ENCODE measurements at places on chromosomes 16 and 17.
A peak's percentile ranks its signal among the peaks of the same experiment; 100 is the strongest.

DNA sequence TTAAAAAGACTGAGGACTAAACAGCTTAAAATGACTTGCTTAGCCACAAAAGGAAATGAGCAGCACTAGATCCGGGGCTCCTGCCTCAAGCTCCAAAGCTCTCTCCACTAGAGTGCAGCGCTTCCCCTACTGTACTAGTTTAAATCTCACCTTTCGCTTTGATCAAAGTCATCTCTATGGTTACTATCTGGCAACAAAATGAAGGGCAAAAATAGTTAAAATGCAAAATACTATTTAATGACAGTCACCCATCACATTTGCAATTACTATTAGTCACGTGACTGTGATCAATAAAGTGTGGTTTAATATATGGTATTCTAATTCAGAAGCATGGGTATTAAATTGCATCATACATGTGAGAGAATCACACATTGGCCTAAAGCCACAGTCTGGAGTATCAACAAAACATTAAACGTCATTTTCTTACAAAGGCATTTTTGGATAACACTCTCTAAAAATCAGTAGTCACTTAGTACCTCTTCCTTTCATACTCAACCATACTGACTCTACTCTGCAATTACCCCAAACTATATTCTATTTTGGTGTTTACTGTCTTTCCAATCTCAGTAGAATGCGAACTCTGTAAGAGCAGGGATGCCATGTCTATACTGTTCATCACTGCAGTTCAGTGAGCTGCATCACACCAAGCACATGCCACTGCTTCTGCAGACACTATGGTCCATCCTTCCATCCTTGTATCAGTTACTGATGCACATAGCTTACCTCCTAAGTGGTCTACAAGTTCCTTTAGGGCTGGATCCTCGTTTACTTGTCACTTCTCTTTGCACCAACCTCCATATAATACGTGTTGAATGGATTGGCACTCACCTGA is 6.2 kb downstream of the PSMD12 start:
- DNase-seq: peak; percentile 33

GRCh38 chr16:12771341-12771798 is 32.3 kb downstream of the CPPED1 start:
- no peak for DNase-seq

GRCh38 chr17:64056269-64057005 is 36.0 kb upstream of the ICAM2 start:
- no peak for DNase-seq

DNA sequence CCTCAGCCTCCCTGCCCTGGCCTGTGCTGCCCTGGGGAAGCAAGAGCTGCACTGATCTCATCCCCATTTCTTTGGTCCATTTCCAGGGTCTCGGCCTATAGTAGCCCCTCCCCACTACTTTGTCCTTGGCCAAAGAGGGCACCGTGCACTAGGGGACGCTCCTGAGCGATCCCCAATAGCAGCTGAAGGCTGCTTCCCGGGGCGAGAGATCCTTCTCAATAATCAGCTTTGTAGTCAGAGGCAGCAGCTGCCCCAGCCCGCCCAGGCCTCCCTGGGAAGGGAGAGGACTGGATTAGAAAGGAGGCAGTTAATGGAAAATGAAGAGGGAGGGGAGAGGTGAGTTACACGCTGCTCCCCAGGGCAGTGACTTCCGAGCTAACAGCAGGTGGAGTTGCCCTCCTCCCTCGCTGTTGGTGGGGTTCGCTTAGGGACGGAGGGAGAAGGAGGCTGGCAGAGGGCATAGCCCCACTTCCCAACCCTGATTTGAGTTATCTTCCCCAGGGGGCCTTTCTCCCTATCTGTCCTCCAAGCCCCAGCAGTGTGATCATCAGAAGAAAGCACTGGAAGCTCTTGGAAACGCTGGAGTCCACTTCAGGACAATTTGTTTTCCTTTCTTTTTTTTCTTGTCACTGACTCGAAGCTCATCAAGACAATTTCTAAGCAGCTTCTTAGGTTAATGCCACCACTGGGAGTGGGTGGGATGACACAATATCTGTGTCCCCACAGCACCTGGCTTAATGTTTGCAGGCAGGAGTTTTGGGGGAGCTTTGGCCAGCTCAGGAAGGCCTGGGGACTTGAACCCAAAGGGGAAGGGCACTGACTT is 2.6 kb downstream of the MXRA7 start:
- no peak for DNase-seq

DNA sequence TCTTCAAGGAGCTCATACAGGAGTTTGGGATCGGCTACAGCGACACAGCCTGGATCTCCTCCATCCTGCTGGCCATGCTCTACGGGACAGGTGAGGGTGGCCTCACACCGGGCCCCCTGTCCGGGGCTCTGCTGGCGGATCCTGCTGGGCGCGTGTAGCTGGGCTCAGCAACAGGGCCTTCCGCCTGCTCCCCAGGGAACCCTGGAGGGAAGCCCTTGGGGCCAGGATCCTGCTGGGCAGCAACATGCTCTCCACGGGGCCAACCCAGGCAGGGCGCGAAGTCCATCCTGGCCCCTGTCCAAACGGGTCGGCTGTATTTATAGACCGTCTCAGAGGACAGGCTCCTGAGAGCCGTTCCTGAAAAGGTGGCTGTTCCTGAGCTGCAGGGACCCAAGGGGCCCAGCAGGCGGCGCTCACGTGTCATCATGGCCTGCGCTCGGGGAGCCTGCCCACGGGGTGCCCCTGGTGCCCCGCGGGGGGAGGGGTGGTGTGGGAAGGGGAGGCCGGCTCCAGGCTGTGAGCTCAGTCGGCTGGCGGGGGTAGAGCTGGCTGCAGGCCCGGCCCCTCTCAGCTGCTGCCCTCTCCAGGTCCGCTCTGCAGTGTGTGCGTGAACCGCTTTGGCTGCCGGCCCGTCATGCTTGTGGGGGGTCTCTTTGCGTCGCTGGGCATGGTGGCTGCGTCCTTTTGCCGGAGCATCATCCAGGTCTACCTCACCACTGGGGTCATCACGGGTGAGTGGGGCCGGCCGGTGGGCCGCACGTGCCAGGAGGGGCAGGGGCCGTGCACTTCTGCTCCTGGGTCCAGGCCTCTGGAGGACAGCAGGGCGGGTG is 7.5 kb downstream of the SLC16A3 start:
- DNase-seq: peak; percentile 49

DNA sequence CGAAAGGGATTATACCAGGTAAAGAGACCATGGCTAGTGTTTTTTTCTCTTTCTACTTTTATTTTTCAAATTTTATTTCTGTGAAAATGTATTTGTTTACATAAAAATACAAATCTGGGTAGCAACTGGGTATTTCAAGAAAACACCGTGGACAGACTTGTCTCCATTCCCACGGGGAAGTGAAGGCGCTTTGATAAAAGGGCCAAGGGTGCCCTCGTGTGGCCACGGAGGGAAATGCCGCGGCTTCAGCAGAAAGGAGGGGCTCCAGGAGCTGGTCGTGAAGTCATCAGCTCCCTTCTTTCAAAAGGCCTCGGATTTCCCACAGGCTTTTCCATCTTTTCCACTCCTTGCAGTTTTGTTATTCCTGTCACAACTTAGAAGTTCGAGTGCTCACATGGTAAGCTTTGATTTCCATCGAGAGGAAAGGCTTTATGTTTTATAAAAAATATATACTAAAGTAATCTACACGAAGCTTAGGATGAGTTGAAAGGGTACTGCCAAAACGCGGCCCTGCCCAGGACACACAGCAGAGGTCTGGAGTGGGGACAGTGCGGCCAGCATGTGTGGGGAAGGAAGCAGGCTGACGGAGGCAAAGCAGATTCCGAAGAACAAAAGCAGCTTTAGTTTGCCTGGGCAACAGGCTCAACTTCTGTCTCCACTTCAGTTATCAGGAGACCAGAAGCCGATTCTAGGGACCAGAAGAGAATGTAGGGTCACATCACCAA is 15.3 kb upstream of the MNT start:
- DNase-seq: peak; percentile 85

DNA sequence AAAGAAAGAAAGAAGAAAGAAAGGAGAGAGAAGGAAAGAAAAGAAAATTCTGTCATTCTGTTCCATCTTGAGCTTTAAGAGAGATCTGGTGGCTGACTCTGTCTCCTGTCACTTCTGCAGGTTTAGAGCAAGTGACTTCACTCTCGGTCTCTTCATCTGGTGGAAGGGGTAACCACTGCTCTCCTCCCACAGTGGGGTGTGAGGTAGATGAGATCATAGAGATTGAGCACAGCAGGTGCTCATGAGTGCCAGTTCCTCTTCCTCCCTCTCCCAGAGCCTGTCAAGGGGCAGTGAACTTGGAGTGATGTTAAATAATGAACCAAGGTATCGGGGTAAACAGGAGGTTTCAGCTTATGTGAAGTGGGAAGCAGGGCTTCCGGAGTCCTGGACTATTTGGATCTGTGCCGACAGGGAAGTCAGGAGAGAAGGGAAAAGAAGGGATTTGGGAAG is 47.7 kb downstream of the BEAN1 start:
- no peak for DNase-seq

- DNase-seq: no peak
These were observed 175.0 kb downstream of the AIPL1 start for GRCh38 chr17:6259899-6260298.

DNA sequence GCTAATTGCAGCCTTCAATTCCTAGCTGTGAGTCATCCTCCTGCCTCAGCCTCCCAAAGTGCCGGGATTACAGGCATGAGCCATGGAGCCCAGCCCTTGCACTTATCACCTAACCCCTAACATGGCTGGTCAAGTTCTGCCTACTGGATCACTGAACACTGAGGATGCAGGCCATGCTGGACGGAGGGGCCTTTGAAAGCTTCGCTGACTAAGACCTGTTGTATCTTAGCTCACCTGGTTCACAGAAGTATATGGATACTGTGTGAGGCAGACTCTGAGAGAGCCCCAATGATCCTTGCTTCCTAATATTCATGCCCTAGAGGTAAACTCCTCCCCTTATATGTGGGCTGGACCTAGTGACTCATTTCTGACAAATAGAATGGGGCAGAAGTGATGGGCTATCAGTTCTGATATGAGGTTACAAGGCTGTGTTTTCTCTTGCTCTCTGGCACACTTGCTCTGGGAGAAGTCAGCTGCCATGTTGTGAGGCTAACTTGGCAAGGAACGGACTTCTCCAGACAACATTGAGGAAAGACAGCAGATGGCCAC is 11.7 kb upstream of the TMIGD1 start:
- no peak for DNase-seq

GRCh38 chr17:36940313-36941264 is 3.3 kb downstream of the LHX1 start:
- no peak for DNase-seq

DNA sequence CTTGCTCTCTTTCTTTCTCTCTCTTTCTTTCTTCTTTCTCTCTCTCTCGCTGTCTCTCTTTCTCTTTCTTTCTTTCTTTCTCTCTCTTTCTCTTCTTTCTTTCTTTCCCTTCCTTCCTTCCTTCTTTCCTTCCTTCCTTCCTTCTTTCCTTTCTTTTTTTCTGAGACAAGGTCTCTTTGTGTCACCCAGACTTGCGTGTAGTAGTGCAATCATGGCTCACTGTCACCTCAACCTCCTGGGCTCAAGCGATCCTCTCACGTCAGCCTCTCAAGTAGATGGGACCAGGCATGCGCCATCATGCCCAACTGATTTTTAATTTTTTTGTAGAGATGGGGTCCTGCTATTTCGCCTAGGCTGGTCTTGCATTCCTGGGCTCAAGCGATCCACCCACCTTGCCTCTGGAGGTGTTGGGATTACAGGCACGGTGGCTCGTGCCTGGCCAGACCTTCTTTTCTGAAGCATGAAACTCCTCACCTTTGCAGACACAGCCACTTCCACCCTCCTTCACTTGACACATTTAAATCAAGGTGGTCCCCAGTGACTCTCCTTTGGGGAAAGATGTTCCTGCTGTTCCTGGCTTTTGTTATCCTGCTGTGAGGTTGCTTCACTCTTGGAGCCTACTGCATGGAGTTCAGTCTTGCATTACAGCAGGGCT is 26.8 kb upstream of the NKD1 start:
- DNase-seq: no peak

DNA sequence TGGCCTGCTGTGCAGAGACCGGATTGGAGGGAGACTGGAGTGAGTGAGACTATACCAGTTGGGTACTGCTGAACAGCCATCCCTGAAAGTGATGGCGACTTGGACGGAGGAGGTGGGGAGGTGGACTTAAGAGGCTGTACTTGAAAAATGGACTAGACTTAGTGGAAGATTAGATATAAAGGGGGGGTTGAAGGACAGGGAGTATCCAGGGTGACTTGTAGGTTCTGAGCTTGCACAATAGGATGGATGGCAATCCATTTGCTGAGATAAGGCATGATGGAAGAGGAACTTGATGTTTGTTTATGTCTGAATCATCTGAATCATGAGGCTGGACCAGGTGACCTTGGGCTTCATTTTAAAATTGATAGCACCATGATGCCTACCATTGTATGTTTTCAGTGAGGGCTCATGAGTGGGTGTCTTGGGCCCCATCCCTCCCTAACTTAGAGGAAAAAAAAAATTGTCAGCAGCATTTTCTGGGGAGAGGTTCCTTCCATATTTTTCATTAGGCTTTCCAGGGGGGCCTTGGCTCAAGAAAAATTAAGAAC is 41.2 kb downstream of the PRKCA start:
- no peak for DNase-seq

GRCh38 chr16:46715769-46716305 is 26.4 kb downstream of the ORC6 start:
- DNase-seq: no peak

DNA sequence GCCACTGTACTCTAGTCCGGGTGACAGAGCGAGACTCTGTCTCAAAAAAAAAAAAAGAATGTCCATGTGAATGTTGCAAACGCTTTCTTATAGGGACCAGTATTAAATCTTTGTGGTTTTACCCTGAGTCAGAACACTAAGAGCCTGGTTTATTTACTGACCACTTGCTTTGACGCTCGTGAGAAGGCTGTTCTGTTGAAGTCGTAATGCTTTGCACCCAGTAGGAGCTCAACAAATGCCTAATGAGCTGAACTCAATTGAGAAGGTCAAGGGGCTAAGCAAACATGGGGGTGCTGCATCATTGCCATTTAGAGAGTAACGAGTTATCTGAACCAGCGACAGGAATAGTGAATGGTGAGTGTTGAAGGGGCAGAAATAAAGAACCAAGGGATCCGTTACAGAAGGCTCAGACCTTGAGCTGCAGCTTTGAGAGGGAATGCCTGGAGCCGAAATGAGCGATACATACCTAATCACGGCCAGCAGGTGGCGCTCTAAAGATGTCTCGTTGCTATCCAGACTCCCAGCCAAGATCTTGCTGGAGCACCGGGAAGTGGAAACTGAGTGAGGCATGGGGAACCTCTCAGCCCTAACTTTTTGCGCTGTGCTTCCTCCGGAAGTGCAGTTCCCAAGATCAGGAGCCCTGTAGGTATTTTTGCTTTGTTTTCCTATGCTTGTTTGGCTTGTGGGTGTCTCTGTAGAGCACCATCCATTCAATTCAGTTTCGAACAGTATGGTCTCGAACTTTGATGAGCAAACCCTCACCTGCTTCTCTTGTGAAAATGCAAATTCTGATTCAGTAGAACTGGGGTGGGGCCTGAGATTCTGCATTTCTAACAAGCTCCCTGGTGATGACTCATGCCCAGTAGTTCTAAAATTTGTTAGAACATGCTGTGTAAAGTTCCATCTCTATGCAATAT is 12.6 kb upstream of the RNF222 start:
- peak; percentile 86 for DNase-seq
